ENCODE measurements at places on chromosomes 1 and 21. TPM values are rescaled to one million over a fixed set of nuclear protein-coding genes. Genes with fewer than 3 reads are reported as not detected.

GRCh38 chr1:170356585-170356984 is 175.4 kb upstream of the GORAB start:
- no peak for DNase-seq

LIN28A gene
- total RNA-seq = not detected

SLC19A2 gene
- 151 TPM for total RNA-seq

- no peak for DNase-seq
Observed at GRCh38 chr1:36425791-36426190, 24.5 kb downstream of the OSCP1 start.

DNA sequence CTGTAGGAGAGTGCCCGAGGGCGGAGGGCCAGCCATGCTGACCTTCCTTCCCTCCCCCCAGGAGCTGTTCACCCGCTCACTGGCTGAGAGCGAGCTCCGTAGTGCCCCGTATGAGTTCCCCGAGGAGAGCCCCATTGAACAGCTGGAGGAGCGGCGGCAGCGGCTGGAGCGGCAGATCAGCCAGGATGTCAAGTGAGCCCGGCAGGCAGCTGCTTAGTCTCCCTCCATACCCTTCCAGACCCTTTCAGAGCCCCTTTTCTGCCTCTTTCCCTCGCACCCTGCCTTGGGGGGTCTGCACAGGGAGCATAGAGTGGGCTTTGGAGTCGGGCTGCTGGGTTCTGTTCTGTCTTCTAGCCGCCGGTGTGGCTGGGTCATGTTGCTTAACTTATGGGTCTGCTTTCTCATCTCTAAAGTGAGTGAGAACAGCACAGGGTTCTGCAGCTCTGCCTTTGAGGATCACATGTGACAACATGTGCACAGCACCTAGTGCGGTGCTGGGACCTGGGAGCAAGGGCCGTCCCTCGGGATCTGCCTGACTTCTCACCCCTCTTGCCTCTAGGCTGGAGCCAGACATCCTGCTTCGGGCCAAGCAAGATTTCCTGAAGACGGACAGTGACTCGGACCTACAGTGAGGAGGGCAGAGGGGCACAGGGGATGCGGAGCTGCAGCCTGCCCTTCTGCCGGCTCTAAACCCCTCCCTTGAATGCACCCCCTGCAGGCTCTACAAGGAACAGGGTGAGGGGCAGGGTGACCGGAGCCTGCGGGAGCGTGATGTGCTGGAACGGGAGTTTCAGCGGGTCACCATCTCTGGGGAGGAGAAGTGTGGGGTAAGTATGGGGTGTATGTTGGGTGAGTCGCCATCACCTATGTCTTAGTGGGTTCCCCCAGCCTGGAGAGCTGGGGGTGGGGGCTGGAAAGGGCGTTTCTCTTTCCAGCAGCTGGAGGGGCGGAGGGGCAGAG is 6.2 kb downstream of the AMPD2 start:
- DNase-seq = no peak

DNA sequence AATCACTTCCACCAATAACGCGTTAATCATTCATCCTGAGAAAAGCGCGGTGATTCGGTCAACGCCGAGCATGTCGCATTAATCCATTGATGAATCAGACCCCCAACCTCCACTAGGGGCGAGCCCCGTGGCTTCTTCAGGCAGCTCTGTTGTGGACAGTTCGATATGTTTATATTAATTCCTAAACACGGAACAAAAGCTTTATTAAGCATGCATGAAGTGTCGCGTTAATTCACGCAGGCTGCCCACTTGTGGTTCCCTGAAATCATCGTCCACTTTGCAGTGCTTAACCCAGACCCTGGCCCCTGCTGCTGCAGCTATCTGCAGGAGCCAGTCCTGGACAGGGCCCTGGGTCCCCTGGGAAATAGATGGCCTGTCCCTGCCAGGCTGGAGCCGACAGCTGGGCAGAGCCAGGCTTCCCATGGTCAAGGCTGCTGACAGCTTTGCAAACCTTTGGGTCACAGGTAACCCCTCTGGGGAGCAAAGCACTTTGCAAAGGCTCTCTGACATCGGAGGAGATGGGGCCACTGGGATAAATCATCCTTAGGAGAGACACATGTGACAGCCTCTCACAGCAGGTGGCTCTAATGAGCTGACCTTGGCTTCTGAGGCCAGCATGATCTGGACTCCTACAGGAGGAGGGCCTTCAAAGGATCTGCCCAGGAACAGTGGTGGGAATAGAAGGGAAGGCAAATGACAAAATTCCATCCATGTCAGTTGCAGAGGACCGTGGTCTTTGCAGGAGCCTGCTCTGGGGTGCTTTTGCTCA is 137.0 kb upstream of the AJAP1 start:
- DNase-seq = no peak
